NCI-H510A (cell line): ENCODE measurements at places on chromosomes 13 and 19.

DNA sequence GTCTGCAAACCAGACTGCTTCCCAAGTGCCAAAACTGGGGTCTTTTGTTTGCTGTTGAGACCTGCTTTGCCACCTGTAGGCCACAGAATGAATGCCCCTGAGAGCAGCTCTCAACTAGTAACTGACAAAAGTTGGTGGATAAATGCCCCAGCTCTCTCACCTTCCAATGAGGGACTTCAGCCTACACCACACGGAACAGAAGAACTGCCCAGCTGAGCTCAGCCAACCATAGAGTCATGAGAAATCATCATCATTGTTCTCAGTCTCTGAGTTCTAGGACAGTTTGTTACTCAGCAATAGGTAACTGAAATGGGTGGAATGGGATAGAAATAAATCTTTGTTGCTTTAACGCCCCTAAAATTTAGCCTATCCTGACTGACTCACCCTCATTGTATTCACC, 59.1 kb upstream of the MRI1 start:
- DNase-seq: no peak

- DNase-seq: no peak
These were observed 104.7 kb upstream of the FREM2 start for GRCh38 chr13:38582133-38582532.

DNA sequence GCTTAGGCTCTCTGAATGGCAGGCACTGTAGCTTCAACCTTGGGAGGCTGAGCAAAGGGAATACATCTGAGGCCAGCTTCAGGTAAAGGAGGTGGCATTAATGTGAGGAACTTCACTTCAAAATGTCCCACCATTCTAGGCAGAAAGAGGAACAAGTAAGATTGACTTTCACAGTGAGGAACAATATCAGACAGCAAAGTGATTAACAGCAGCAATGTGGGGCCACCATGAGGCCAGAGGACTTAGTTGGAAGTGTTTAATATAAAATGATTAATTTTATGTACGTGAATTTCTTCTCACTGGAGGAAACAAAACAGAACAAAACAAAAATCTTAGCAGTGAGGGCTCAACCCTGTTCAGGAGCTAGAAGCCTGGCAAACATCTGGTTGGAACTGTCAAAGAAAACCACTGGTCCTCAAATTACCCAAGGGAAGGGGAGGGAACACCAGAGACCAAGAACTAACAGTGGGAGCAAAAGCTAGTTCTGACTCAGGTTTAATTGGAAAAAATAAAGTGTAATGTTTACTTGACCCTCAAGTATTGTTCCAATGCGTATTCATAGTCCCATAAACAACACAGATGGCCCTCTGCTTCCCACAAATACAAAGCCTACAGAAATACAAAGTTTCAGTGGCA, 43.9 kb upstream of the FRY start:
- DNase-seq: no peak

DNA sequence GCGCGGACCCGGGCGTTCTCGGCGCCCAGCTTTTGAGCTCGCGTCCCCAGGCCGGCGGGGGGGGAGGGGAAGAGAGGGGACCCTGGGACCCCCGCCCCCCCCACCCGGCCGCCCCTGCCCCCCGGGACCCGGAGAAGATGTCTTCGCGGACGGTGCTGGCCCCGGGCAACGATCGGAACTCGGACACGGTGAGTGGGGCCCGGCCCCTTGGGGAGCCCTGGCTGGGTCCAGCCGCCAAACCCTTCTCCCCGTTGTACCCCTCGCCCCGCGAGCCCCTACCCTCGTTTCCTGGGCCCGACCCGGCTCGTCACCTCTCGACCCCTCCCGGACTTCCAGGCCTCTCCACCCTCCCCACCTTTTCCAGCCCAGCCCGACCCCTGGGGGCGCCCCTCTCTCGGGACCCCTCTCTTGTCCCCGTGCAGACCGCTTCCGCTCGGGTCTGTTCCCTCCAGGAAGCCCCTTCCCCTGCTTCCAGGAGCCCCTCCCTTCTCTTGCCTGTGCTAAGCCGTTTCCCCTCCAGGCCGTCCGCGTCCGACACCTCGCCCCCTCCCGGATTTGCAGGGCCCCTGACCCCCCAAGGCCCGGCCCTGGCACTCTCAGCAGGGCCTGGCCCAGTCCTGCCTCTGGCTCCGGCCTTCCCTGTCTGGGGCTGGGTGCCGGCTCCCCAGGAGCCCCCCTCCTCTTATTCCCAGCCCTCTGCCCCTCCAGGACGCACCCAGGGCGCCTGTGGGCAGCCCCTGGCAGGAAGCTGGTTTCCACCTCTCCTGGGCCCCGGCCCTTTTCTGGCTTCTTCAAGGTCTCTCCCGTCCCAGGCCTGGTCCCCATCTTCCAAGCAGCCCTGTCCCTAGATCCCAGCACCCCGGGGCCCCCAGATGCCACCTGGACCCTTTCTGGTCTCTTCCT, 632 bp downstream of the MARK4 start:
- no peak for DNase-seq

- DNase-seq: no peak
These were observed 3.3 kb downstream of the FCGRT start for GRCh38 chr19:49515767-49516166.

DNA sequence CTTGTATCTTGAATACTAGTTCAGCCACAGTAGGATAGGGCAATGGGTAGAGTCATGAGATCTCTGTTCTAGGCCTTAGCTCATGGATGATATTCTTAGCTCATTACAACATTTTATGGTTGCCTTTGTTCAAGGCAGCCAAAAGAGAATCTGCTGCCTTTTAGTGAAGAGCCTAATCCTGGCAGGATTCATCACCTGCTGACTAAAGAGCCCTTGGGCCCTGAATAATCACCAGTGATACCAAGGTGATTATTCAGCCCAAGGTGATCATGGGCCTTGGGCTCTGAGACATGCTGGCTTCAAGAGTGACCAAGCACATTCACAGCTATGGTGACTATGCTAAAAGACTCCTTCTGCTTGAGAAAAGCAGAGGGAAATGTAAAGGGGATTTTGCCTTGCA, 143.3 kb upstream of the MYO16 start:
- no peak for DNase-seq

- DNase-seq: no peak
These were observed 7.3 kb downstream of the PLPPR3 start for GRCh38 chr19:814152-815078.

- DNase-seq: no peak
These were observed 38.1 kb downstream of the PPP2R1A start for GRCh38 chr19:52227980-52228379.
